ENCODE measurements at places on chromosomes 11 and 22.

DNA sequence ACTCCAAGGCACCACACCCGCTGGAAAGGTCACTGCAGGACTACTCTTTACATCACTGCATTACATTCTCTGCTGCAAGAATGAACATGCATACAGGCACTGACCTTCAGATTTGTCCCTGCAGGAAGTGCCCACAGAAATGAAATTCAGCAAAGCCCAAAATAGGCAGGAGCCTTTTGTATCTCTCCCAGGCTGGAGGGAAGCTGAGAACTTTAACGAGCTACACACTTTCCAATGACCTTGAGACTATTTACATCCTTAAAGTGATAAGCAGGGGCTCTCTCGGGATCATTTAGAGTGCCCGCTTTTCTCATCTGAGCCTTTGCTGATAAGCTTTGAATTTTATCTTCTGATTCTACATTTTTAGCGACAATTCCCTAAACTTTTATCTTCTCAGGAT, 12.5 kb downstream of the FEZ1 start:
- no peak for DNase-seq

DNA sequence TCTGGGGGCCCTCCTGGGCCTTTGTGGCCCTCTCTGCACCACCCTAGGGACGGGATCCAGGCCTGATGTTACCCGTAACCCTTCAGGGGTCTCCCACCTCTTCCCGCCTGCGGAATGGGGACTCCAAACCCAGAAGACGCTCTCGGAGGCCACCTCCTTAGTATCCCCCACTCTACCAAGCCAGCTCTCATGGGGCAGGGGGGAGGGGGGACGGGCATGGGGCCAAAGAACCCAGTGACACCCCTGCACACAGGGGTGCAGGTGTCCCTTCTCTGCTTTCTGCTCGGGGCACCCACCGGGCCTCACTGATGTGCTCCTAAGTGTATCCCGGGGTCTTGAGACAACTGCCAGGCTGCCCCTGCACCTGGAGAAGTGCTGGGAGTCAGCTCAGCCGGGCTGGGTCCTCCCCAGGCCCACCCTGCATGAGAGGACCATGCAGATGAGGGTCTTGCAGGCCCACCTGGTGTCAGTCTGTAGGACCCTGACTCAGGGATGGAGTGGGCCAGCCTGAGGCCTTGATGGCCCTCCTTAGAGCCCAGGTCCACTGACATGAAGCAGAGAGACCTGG, 176.9 kb downstream of the IGLL1 start:
- no peak for DNase-seq

DNA sequence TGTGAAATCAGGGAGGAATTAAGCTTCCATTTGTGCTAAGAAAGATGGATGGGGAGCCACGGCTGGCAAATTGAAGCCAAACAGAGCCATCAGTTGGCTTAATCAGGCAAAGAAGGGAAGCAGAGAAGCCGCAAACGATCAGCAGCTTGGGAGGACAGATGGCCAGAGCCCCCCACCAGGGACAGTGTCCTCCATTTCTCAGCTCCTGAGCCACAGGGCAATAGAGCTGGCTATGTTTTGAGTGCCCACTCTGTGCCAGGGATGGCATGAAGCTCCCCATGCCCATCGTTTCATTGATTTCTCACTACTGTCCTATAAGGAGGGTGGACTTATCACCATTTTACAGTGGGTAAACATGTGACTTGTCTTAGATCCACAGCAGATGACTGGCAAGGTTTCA, 126.3 kb upstream of the ASPHD2 start:
- DNase-seq = no peak

GRCh38 chr22:32731372-32731771, 70.1 kb upstream of the TIMP3 start:
- DNase-seq = no peak

- no peak for DNase-seq
Measured at GRCh38 chr11:64502634-64503033, 88.4 kb upstream of the SLC22A12 start.

- DNase-seq = no peak
Measured at GRCh38 chr11:6771926-6772893, at the start of gene OR2AG2. Gene OR2AG2 (minus strand): TSS chr11:6771976. CDS start chr11:6768957, 3,019 bp downstream.

DNA sequence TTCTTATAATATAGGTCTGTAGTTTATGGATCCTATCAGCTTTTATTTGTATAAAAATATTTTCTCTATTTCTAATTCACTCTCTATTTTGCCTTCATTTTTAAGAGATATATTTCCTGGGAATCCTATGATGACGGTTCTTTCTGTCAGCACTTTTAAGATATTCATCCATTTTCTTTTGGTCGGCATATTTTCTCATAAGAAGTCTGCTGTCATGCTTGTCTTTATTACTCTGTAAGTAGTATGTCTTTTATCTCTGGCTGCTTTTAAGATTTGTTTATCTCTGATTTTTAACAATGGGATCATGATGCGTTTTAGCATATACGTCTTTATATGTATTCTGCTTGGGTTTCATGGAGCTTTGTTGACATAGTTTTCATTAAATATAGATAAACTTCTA, 175.5 kb downstream of the SNX19 start:
- DNase-seq = no peak

GRCh38 chr11:116814502-116814901, 8.6 kb downstream of the APOA4 start:
- DNase-seq = no peak

DNA sequence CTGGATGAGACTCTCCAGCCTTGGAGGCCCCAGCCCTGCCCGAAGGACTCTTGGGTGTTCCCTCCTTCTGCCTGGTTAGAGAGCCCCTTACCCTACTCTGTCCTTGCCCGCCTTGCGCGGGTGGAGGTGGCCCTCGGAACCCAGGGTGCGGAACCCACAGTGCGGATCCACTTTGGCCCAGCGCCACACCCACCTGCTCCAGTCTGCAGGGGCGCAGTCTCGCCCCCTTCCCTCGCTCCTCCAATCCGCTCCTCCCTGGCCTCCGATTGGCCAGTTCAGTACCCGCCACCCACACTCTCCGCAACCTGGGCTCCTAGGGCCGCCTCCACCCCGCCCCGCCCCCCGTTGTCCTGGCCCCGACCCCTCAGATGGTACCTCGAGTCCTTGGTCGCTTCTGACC, 2.4 kb downstream of the CAPN1 start:
- no peak for DNase-seq

DNA sequence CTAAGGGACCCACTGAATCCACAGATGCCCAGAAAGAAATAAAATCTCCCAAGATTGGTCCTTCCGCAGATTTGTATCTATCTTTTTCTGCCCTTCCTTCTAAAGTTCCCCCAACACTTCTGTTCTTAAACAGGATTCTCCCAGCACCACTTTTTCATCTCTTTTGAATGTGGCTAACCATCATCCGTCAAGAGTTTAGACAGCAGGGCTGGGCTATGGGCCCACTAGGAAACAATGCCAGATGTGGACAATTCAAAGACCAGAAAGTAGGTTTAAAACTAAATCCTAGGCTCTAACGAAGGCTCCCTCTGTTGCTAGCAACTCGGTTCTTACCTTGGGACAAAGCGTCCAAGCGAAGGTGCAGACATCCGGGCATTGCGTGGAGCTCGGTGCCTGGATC, 100.0 kb downstream of the AMBRA1 start:
- no peak for DNase-seq

DNA sequence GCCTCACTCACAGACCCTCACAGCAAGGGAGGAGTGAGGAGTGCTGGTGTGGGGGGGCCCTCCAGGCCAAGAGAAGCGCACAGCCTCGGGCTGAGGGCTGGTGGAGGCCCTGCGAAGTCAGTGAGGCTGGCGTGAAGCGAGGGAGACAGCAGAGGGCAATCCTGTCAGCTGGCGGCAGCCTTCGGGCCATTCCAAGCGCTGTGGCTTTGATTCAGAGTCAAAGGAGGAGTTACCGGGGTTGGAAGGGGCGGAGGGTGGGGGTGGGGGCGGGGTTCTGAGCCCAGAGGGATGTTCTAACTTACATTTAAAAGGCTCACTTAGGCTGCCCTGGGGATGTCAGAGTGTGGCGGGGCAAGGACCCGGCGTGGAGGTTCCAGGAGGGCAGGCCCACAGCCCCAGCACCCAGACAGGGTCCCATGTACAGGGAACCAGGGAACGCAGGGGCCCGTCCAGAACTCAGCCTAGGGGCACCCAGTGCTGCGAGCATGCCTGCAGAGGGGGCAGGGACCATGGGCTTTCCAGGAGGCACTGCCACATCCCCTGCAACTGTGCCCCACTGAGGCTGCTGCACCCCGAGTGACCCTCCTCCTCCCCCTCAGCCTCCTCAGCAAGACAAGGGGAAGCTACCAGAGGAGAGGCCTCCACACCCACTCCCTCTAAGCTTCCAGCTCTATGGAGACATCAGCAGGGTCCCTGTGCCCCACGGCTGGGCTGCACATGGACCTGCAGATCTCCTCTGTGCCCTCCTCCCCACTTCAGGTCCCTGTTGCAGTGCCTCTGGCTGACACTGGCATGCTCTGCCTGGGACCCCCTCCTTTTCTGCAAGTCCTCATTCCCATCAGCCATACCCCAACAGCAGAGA, 39.7 kb upstream of the TTLL12 start:
- no peak for DNase-seq

- DNase-seq = no peak
Measured at GRCh38 chr11:29780756-29781155, 236.1 kb downstream of the KCNA4 start.

- DNase-seq = peak; percentile 72
Measured at GRCh38 chr22:26589845-26590736, at the start of gene TPST2. Gene TPST2 (minus strand): TSS chr22:26590132. CDS start chr22:26541630, 48,502 bp downstream.

GRCh38 chr11:131370090-131370751, at the start of gene NTM:
Gene NTM (plus strand): TSS chr11:131370615.
- no peak for DNase-seq

- no peak for DNase-seq
Measured at GRCh38 chr22:36999463-36999862, 19.8 kb downstream of the TST start.

DNA sequence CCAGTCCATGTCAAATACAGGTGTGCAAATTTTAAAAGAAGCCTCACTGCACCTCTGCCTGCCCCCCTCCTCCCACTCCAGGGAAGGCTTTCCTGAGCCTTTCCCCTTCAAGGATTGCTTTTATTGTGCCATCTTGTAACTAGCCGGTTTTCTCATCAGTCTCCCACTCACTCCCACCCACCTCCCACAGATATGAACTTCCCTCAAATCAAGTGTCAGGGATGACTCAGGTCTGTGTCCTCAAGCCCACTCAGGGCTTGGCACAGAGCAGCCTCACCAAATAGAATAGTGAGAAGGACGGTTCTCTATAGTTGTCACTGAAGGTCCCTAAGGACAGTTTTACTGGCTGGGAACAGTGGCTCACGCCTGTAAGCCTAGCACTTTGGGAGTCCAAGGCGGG, 43.0 kb downstream of the THAP12 start:
- DNase-seq = no peak

- peak; percentile 51 for DNase-seq
Measured at GRCh38 chr22:25564320-25564978, at the start of gene GRK3. Gene GRK3 (plus strand): TSS chr22:25564675. CDS start chr22:25565041, 366 bp downstream.

DNA sequence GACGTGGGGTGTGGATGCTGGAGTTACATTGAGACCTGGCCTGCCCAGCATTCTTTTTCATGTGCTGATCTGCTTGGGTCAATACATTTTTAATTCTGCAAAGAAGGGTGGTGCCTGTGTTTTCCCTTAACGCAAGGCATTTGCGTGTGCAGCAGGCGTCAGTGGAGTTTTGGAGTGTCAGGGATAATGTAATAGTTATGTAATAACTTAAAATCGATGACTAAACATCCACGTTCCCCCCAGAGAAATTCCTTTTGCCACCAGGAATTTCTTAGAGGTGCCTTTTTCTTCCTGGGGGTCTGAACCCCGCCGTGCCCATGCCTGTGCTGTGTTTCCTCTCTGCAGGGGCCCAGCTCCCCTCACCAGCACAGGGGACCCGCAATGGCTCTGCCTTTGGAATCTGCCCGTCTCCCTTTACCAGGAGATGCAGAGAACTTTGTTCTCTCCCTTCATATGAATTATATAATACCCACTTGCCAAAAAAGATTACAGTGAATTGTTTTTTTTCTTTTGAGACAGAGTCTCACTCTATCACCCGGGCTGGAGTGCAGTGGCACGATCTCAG, 62.6 kb downstream of the TBC1D22A start:
- DNase-seq = no peak

GRCh38 chr11:104968355-104968855, at the start of gene CASP4:
Gene CASP4 (minus strand): TSS chr11:104968574. CDS start chr11:104968525, 49 bp downstream.
- DNase-seq = no peak

GRCh38 chr11:86101941-86102407, 33.1 kb upstream of the PICALM start:
- DNase-seq = no peak

DNA sequence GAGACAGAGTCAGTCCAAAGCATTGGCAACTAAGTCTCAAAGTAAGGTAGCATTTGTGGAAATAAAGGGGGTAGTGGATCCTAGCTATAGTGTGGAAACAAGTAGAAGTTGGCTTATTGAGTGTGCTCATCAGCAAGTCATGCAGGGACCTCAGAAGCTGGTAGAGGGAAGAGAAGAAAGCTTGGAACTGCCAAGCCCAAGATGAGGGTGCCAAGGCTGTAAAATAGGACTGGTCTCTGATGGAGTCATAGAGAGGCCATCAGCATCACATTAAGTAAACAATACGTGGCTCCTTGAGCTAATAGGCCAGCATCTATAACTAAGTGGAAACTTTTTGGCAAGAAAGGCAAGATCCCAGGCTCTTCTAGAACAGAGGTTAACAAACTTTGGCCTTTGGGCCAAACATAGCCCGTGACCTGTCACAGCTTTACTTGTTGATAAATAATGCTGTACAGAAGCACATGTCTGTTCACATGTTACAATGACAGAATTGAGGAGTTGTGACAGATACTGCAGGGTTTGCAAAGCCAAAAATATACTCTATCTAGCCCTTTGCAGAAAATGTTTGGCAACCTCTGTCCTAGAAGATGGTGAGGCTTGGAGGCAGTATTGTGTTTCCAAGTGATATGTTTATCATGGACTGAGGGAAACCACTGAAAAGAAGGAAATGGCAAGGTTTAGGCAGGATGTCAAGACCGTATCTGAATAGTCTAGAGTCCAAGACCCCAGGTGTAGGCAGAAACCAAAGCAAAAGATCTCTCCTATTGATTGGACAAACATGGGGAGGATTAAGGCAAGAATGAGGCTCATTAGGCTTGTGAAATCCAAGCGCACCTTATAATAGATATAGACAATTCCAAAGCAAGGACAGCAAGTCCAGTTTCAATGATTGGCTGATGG, 62.5 kb upstream of the CD44 start:
- DNase-seq = no peak

DNA sequence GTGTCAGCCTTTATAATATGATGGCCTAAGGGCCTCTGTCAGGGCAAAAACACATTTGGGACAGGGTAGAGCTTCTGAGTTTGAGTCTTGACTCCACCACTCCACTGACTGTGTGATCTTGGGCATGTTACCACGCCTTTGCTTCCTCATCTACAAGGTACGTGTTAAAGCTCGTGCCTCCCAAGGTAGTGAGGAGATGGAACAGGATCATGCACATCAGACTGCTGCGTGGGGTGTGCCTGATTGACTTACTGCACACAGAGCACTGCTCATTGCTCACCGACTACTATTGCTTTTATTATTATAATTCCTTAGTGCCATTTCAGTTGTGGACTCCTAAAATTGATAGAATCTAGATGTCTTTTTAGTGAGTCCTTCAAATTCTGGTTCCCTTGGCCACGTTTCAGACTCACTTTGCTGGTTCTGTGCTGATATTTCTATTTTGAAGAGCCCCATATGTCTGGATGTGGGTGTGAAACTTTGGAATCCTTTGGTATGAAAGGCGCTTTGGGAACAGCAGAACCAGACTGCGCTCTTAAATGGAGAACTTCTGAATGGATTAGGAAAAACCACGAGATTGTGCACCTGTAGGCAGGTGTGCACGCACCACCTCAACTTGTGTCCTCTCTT, 44.1 kb upstream of the RAB1B start:
- DNase-seq = no peak

- DNase-seq = peak; percentile 67
Measured at GRCh38 chr11:17354601-17354991, 3.0 kb downstream of the NCR3LG1 start.
